Activated CD4-positive, alpha-beta T cell treated with anti-CD3 and anti-CD28 coated beads, Interleukin-2, amount 10 ng/mL, durations not matched to agents 7 days and 5 days (primary cell): ENCODE measurements at places on chromosomes 16 and 17. TPM values are rescaled to one million over a fixed set of nuclear protein-coding genes. Genes with fewer than 3 reads are reported as not detected.

TRPV2 gene
- total RNA-seq = 114 TPM

KRTAP4-1 gene
- total RNA-seq = not detected

FOXJ1 gene
- total RNA-seq = 0.20 TPM

TNFRSF13B gene
- total RNA-seq = not detected

METRNL gene
- 2.2 TPM for total RNA-seq

MMP28 gene
- total RNA-seq = not detected

MIEN1 gene
- 49.7 TPM for total RNA-seq

DNA sequence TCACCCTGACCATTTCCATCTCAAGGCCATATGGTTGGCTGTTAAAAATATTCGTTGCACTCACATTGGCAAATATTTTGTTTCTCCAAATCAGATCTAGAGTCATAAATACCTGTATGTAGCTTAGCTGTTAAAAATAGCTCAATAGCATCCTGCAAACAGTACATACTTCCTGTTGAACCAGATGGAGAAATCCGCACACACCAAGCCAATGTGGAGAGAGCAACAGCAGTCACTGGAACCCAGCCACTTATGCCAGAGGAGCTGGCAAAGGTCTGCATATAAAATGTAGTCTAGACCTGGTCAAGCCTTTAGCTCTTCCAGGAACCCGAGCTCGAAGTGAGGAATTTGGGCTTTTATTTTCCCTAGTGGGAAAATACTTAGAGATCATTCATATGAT lies 146.4 kb upstream of the KCNJ16 start:
- no peak for DNase-seq
- no peak overlapping the region for H3K27ac ChIP-seq
- no peaks in the 10 kb centered on the region for H3K36me3 ChIP-seq

- H3K27ac ChIP-seq = no peak overlapping the region
- no peak overlapping the region for H3K4me3 ChIP-seq
- no peaks in the 10 kb centered on the region for H3K27me3 ChIP-seq
- no peak for DNase-seq
These were observed 6.6 kb upstream of the SUPT4H1 start for GRCh38 chr17:58358408-58359172.

- H3K4me3 ChIP-seq = no peak overlapping the region
- DNase-seq = no peak
- H3K36me3 ChIP-seq = no peaks in the 10 kb centered on the region
- no peaks in the 10 kb centered on the region for H3K27me3 ChIP-seq
- no peak overlapping the region for H3K27ac ChIP-seq
- H3K4me1 ChIP-seq = no peaks in the 10 kb centered on the region
These were observed 228.2 kb upstream of the GSE1 start for GRCh38 chr16:85384833-85385462.

- no peaks in the 10 kb centered on the region for H3K36me3 ChIP-seq
- DNase-seq = no peak
- H3K4me3 ChIP-seq = no peak overlapping the region
These were observed 73.3 kb downstream of the ENGASE start for GRCh38 chr17:79147746-79148506.

DNA sequence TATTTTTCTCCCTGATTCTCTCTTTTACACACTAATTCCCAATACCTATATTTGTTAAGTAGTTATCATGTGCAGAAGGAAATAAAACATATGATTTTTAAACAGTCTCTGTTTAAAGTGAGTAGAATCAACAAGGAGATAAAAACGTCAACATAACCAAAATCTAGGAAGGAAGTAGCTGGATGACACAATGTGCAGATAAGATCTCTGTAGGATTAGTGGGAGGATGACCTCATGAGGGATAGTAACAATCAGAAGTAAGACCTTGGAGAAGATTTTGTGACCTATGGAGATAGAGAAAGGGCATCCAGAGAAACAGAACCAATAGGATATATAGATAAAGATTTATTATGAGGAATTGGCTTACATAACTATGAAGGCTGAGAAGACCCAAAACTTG lies 262.6 kb upstream of the CDH11 start:
- no peak overlapping the region for H3K27ac ChIP-seq
- H3K4me1 ChIP-seq = no peaks in the 10 kb centered on the region
- no peaks in the 10 kb centered on the region for H3K36me3 ChIP-seq

- H3K4me3 ChIP-seq = peak overlapping the region; percentile 51
- H3K27ac ChIP-seq = peak overlapping the region; percentile 82
- peaks cover 41% of the 10 kb centered on the region for H3K36me3 ChIP-seq
- H3K27me3 ChIP-seq = no peaks in the 10 kb centered on the region
- DNase-seq = no peak
These were observed 116.5 kb downstream of the SOCS1 start for GRCh38 chr16:11139326-11140097.

DNA sequence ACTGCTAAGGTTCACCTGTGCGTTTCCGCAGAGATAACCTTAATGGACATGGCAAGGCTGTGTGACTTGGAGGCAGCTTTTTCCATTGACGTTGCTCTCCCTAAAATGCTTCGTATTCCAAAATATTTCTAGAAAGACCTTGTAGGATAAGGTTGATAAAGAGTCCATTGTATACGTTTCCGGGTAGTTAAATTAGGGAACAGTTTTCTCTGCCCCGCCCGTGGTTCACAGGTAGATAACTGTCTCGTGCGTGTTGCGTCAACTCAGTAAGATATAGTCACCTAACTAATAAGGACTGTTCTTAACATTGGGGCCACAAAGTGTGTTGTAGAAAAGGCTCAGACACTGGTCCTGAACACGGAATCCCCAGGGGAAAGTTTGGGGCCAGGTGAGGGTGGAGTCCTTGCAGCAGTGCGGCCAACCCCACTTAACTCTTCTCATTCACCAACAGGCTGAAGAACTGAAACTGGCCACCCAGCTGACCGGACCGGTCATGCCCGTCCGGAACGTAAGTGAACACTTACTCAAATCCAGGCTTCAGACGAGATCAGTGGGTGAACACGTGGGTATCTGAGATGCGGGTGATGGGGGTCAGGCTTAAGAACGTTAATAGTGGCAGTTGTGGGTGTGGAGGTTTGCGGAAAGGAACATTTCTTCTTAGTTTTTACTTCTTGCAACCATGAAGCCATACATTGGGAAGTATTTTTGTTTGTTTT lies 1.6 kb downstream of the RPL13 start:
- DNase-seq = no peak
- H3K27ac ChIP-seq = peak overlapping the region; percentile 100
- peaks cover 40% of the 10 kb centered on the region for H3K36me3 ChIP-seq
- H3K4me3 ChIP-seq = peak overlapping the region; percentile 96
- H3K4me1 ChIP-seq = peaks cover 63% of the 10 kb centered on the region
- no peaks in the 10 kb centered on the region for H3K27me3 ChIP-seq

- no peak overlapping the region for H3K27ac ChIP-seq
- peaks cover 41% of the 10 kb centered on the region for H3K27me3 ChIP-seq
- no peaks in the 10 kb centered on the region for H3K36me3 ChIP-seq
- peak overlapping the region; percentile 61 for H3K4me3 ChIP-seq
- peak; percentile 20 for DNase-seq
These were observed 804 bp downstream of the TGFB1I1 start for GRCh38 chr16:31472709-31473203.

DNA sequence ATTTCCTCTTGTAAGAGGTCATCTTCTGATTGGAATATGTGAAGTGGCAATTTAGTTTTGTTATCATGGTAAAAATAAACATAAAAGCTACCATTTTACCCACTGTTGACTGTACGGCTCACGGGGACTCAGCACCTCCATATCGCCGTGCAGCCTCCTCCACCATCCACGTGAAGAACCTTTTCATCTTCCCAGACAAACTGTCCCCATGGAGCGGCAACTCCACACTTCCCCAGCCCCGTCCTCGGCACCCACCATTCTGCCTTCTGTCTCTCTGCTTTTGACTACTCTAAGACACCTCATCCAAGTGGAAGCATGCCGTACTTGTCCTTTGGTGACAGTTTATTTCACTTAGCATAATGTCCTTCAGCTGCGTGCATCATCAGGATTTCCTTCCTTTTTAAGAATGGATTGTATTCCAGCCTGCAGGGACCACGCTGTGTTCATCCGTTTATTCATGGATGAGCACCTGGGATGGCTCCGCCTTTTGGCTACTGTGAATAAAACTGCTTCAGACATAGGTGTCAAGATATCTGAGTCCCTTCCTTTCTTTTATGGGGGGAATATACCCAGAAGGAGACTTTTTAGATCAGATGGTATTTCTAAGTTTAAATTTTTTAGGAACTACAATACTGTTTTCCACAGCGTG lies 14.3 kb downstream of the FBXO31 start:
- DNase-seq = no peak

- no peak overlapping the region for H3K4me3 ChIP-seq
- peaks cover 3% of the 10 kb centered on the region for H3K4me1 ChIP-seq
- H3K27ac ChIP-seq = no peak overlapping the region
- H3K36me3 ChIP-seq = peaks cover 6% of the 10 kb centered on the region
These were observed 182.8 kb downstream of the FTO start for GRCh38 chr16:53886482-53887378.

DNA sequence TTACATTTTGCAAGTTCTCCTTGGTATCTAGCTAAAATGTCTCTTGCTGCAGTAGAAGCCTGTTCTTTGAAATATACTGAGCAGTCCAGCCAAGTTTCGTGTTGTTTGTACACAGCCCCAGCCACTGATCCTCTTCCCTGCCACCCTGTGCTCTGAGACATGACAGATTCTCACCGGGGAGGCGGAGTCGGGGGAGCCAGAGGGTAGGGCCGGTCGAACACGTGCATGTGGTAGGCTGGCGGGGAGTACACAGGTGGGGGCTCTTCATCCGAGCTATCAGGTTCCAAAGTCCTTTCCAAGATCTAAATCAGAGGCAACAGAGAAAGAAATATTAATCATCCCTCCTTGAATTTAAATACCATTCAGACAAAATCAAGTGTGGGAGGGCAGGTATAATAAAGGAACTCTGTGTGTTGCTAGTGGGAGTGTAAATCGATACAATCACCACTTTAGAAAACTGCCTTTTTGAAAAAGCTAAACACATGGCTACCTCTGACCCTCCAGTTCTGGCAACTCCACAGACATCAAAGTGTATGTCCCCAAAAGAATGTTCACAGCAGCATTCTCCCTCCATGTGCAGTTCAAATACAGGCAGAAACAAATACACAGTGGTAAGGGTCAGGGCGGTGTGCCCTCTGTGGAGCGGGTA lies 29.7 kb upstream of the MRPS23 start:
- peaks cover 12% of the 10 kb centered on the region for H3K4me1 ChIP-seq
- peaks cover 15% of the 10 kb centered on the region for H3K27me3 ChIP-seq
- no peak overlapping the region for H3K4me3 ChIP-seq
- no peak for DNase-seq
- H3K27ac ChIP-seq = no peak overlapping the region

DNA sequence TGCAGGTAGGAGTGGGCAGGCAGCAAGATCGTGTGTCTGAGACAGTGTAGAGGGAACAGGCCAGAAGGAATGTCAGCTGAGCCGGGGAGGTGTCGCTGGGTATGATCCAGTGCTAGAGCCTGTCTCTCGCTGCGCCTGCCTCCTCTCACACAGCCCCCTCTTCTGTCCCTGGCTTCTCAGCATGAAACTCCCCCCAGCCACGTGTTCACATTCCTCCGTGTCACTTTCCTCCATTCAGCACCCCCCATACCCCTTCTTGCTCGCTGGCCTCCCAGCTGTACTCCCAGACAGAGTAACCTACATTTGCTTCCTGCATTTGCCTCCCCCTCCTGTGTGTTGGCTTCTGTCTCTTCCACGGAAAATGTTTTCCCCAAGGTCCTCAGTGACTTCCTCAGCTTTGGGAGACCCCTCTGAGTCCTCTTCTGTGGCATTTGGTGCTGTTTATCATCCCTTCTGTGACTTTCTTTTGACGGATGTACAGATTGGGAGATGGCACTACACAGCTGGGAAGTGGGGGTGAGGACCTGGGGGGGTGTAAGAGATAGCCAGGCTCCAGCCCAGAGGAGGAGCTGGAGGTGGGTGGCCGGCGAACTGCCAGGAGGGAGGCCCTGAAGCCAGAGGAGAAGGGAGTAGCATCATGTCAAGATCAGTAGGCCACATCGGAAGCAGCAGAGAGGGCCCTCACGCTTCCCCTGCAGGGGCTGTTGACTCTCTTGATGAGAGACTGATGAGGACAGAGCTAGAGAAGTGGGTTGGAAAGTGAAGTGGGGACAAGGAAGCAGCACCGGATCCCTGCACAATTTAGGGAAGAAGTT lies 19.2 kb downstream of the SGF29 start:
- H3K27ac ChIP-seq = no peak overlapping the region
- peaks cover 5% of the 10 kb centered on the region for H3K4me1 ChIP-seq
- no peak overlapping the region for H3K4me3 ChIP-seq
- DNase-seq = no peak
